ENCODE measurements at places on chromosomes 5 and 9. TPM values are rescaled to one million over a fixed set of nuclear protein-coding genes. Genes with fewer than 3 reads are reported as not detected.

Gene WHRN
- total RNA-seq: 0.20 TPM

Gene ACER2
- total RNA-seq: 6.2 TPM

Gene ACOT12
- not detected for total RNA-seq

Gene TRAF1
- total RNA-seq: 0.60 TPM

Gene JAK2
- total RNA-seq: 3.7 TPM

Gene DAB2IP
- total RNA-seq: 16.3 TPM

Gene LCN12
- not detected for total RNA-seq
